Large intestine (tissue), 12 donors: ENCODE measurements at places on chromosomes 16 and 17. TPM values are rescaled to one million over a fixed set of nuclear protein-coding genes. Genes with fewer than 3 reads are reported as not detected.

GRCh38 chr17:70144260-70144846 lies 25.0 kb upstream of the KCNJ2 start:
- DNase-seq = peak; percentile 14
- H3K4me3 ChIP-seq = no peak overlapping the region
- no peaks in the 10 kb centered on the region for H3K4me1 ChIP-seq
- no peaks in the 10 kb centered on the region for H3K36me3 ChIP-seq
- no peak overlapping the region for H3K27ac ChIP-seq

- H3K36me3 ChIP-seq = no peaks in the 10 kb centered on the region
- H3K27ac ChIP-seq = no peak overlapping the region
- no peak overlapping the region for H3K4me3 ChIP-seq
Observed at GRCh38 chr16:72241930-72242329, 70.0 kb upstream of the PMFBP1 start.

DNA sequence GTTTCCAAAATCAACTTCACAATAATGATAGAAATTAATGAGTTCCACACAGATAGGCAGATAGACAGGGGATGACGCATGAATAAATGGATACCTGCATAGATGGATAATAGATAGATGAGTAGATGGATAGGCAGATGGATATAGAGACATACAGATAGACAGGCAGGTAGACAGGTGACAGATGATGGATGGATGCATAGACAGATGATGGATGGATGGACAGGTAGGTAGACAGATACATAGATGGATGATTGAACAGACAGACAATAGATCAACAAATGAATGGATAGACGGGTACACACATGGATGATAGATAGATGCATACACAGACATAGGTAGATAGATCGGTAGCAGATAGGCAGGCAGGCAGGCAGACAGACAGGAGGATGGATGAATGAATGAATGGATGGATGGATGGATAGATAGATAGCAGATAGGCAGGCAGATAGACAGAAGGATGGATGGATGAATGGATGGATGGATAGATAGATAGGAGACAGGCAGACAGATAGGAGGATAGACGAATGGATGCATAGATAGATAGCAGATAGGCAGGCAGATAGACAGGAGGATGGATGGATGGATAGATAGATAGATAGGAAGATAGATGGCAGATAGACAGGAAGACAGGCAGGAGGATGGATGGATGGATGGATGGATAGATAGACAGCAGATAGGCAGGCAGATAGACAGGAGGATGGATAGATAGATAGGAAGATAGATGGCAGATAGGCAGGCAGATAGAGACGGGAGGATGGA lies 142.5 kb downstream of the RBFOX3 start:
- H3K4me3 ChIP-seq = no peak overlapping the region
- no peaks in the 10 kb centered on the region for H3K4me1 ChIP-seq
- no peak overlapping the region for H3K27ac ChIP-seq
- DNase-seq = no peak
- H3K27me3 ChIP-seq = peaks cover 6% of the 10 kb centered on the region
- H3K36me3 ChIP-seq = no peaks in the 10 kb centered on the region

- no peaks in the 10 kb centered on the region for H3K36me3 ChIP-seq
- no peak overlapping the region for H3K4me3 ChIP-seq
- no peaks in the 10 kb centered on the region for H3K27me3 ChIP-seq
Observed at GRCh38 chr17:62109924-62110323, 44.8 kb upstream of the MED13 start.

DNA sequence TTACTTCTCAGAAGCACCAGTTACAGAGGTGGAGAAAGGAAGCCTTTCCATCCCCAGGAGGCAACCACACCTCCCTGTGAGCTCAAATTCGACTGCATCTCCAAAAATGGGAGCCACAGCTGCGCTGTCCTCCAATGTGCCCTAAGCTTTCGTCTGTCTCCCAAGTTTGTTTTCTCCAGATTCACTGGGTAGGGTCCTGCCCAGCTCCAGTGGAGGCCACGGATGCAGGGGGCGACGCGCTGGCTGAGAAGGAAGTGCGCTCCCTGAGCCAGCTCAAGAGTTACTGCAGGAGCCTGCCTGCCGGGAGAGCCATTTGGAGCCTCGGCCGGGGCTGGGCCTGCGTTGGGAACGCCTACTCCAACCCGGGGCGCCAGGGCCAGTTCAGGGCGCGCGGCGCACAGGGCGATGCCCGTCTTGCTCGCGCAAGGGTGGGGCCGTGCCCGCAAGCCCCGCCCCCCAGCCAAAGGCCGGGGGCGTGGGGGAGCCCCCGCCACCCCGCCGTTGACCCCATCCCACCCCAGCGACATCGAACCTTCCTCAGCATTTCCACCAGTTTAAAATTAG lies 19.5 kb downstream of the SIAH1 start:
- H3K4me3 ChIP-seq = peak overlapping the region; percentile 54
- H3K27ac ChIP-seq = peak overlapping the region; percentile 91
- H3K4me1 ChIP-seq = peaks cover 21% of the 10 kb centered on the region
- H3K36me3 ChIP-seq = peaks cover 11% of the 10 kb centered on the region
- peak; percentile 92 for DNase-seq

- H3K27ac ChIP-seq = no peak overlapping the region
- peaks cover 90% of the 10 kb centered on the region for H3K36me3 ChIP-seq
- DNase-seq = no peak
- no peaks in the 10 kb centered on the region for H3K27me3 ChIP-seq
- no peak overlapping the region for H3K4me3 ChIP-seq
Observed at GRCh38 chr16:4876646-4877379, 29.5 kb downstream of the UBN1 start.

Gene SHCBP1
- 4.7 TPM for polyA plus RNA-seq
